ENCODE measurements at places on chromosomes 4 and X.

- DNase-seq, result no peak
Measured at GRCh38 chrX:133749951-133750350, 235.4 kb downstream of the GPC3 start.

- DNase-seq, result peak; percentile 3
Measured at GRCh38 chr4:163048447-163048846, 118.2 kb downstream of the NAF1 start.

DNA sequence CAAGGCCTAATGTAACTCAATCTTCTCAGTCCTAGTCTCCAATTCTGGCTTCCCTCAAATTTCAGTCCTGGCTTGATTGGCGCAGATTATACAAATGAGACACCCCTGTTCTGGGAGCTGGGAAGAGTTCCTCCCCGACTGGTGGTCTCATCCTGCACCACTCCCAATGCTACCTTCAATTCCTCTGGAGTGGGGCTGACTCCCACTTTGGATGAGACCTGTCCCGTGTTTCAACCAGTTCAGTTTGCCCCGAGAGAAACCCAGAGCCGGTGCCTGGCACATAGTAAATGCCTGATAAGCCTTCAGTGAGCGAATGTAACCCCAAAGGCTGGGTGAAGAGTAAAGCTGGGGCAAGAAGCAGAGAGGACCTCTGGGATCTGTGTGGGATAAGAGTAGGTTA, 4.0 kb upstream of the SYP start:
- no peak for DNase-seq

DNA sequence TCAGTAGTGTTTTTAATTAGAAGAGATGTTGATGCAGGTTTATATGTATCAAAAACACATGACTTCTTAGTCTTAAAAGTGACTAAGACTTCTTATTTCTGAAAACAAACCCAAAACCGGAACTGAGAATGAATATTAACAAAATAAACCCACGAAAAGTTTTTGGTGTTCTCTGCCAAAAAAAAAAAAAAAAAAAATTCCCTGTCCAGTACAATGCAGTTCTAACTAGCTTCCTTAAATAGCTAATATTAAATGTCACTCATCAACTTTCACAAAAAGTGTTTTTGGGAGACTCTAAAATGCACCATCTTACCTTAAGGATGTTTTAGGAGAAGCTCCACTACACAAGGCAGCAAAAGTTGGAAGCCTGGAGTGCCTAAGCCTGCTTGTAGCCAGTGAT, 2.0 kb downstream of the ANKRD37 start:
- DNase-seq, result no peak

- no peak for DNase-seq
Measured at GRCh38 chr4:8317474-8317873, 47.9 kb downstream of the HTRA3 start.

DNA sequence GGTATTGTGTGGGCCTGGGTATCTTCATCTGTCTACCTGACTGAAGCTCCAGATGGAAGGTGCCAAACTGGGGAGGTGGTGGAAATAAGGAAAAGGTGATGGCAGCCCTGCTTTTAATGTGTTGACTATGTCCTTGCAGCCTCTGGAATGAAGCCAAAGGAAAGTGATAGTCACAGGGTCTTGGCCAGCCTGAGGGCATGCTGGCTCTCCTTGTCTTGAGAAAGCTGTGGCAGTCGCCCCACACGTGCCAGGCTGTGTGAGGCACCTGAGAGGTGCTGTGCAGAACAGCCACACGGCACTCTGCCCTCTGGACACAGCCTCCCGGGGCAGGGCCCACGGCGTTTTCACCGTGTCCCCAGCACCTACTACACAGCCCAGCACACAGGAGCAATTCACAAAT, 77.6 kb downstream of the NAT8L start:
- DNase-seq, result no peak

DNA sequence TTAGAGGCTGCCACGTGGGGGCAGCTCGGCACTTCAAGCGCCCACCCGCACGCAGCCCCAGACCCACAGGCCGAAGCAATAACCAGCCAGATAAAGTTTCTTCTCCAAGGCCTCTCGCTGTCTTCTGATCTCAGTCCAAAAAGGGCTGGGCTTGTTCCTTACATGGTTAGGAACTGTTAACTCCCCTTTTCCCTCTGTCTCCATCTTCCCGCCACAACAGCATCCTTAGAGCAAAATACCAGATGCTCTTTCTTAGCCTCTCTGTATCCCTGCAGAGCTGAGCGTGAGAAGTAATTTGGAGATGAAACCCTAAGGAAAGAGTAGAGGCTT, 23.4 kb upstream of the KIAA1210 start:
- DNase-seq, result no peak

GRCh38 chr4:23775694-23776093, 114.2 kb downstream of the PPARGC1A start:
- no peak for DNase-seq

- DNase-seq, result no peak
Measured at GRCh38 chrX:1717373-1717772, 102.5 kb downstream of the ASMT start.

DNA sequence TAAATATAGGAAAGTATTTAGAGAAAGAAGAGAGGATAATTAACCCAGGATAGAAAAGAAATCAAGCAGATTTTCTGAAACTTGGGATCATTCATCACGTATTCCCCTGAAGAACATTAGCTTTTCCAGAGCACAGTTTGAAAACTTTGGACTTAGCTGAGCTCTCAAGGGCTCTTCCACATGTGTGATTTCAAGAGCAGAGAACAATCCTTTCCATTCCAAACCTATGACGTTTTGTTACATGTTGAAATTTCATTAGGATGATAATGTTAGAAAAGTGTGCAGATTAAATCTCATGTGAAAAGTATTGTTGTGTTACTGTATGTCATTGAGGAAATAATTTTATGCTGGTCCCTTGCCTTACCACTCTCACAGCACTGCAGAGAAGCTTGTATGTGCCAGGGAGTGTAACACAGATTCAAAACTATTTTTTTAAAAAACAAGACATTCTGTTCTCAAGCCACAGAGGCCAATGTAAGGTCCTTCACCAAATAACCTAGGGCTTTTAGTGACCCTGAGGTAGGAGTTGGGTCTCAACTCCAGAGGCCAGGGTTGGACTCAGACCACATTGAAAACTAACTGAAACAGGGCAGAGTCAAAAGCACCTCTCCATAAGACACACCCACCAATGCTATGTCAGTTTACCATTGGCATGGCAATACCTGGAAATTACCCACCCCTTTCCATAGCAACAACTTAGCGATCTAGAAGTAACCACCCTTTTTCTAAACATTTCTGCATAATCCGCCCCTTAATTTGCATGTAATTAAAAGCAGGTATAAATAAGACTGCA, 141.3 kb downstream of the ANXA5 start:
- DNase-seq, result no peak

- no peak for DNase-seq
Measured at GRCh38 chr4:47084111-47084510, 52.7 kb downstream of the GABRB1 start.

DNA sequence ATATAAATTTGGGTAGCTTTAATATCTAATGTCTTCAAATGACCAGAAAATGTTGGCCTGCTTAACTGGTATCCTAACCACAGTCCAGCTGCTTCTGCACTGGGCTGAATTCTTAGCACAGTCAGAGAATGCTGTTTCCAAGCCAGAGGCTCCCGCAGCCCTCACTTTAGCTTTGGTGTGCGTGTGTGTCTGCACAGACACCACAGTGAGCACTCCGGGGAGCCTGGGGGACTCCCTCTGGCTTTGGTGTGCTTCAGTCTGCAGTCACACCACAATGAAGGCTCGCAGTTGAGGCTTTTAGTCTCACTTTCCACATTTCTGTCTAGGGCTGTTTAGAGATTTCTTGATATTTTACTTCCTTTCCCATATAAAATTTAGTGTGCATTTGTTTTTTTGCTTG, 53.6 kb downstream of the APOO start:
- DNase-seq, result no peak

DNA sequence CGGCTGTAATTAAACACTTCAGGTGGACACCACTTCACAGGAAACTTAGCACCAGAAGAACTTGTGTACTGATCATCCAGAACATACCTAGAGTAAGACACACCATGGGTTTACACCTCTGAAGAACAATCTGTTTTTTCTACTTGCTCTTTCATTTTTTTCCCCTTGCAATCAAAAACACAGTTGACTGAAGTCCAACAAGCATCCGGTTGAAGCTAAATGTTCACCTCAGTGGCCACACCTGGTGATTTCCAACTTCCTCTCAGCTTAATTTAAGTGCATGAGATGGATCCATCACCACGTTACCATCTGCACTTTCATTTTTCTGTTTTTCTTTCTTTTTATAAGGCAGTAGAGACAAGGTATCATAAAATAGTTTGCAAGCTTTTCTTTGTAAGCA, 4.9 kb upstream of the TXK start:
- DNase-seq, result peak; percentile 80

- DNase-seq, result no peak
Measured at GRCh38 chr4:62644372-62644771, 1444.2 kb downstream of the ADGRL3 start.

GRCh38 chr4:306551-306961, 1.3 kb upstream of the ZNF732 start:
- no peak for DNase-seq

DNA sequence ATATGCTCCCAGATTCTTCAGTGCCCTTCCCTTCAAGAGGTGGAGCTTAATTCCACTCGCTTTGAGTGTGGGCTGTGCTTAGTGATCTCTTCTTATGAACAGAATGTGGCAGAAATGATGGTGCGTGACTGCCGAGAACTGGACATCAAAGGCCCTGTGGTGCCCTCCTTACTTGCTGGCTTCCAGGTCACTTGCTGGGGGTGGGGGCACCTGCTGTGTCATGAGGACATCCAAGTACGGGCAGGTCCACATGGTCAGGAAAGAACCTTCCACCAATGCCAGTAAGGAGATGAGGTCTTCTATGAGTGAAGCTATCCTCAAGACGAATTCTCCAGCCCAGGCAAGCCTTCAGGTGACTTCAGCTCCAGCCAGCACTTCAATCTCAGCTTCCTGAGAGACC, 95.8 kb downstream of the FAM53A start:
- DNase-seq, result no peak

DNA sequence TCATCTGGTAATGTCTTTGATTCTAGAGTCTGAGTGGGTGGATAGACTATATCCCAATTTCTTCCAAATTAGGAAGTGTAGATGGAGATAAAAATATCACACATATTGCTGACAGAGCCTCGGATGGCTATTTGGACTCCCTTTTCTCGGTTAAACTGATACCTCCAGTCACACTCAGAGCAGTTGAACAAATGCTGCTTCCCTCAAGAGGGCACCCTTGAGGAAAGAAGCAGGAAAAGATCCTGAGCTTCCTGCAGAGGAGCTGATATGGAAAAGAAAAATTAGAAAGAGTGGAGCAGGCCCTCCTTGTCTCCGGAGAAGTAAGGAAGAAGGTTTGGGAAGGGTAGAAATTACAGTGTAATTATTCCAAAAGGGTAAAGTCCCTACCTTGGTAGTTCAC, 96.2 kb upstream of the CCSER1 start:
- DNase-seq, result no peak

DNA sequence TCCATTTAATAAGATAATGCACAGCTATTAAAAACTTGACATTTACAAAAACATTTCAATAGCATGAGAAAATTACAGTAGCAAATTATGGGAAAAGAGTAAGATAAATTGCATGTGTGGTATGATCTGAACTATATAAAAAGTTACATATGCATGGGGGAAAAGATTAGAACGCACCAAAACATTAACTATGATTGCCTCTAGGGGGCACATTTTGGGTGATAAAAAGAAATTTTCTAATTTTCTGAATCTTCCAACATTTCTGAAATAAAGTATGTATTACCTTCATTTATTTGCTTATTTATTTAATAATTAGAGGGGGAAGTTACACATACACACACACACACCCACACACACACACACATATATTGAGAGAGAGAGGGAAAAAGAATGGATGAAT, 19.6 kb upstream of the KDM5C start:
- no peak for DNase-seq

GRCh38 chr4:25892796-25893195, 21.2 kb upstream of the SMIM20 start:
- DNase-seq, result no peak

DNA sequence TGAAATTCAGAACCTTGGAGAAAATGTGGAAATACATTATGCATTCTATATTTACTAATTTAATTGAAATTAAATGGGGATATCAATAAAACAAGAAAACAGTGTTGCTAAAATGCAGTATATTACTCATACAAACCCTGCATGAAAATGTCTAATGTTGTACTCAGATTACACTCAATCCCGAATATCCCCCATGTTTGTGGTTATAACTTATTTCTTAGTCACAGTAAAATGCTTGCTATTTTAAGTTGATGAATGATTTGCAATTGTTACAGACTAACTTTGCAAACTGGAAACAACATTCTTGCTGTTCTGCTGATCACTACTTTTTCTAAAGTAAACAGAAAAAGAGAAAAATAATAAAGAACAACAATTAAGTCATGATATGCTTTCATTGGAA, 33.1 kb upstream of the ANXA10 start:
- DNase-seq, result no peak

DNA sequence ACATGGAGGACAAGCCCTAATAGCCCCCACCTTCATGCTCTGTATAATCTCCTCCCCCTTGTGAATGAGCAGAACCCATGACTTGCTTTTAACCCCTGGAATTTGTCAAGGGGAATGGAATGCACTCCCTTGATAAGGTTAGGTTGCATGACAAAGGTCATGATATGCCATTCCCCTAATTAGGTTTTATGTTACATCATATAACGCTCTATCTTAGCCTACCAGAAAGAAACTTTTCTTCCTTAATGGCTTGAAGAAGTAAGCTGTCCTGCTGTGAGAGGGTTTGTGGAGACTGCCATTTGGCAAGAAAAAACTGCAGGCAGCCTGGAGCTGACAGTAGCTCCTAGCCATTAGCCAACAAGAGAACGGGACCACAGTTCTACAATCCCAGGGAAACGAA, 399.8 kb upstream of the MAD2L1 start:
- no peak for DNase-seq

GRCh38 chr4:88188738-88189417, 30.4 kb upstream of the ABCG2 start:
- no peak for DNase-seq

DNA sequence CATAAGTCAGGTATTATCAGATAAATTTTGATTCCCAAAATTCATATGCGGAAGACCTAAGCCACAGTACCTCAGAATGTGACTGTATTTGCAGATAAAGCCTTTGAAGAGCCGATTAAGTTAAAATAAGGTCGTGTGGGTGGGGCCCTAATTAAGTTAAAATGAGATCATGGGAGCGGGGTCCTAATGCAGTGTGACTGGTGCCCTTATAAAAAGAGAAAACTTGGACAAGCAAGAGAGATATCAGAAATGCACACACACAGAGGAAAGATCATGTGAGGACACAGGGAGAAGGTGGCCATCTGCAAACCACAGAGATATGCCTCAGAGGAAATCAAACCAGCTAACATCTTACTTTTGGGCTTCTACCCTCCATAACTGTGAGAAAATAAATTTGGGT, 236.1 kb downstream of the FBXO8 start:
- DNase-seq, result no peak
